ENCODE measurements at places on chromosomes 11 and 22.

DNA sequence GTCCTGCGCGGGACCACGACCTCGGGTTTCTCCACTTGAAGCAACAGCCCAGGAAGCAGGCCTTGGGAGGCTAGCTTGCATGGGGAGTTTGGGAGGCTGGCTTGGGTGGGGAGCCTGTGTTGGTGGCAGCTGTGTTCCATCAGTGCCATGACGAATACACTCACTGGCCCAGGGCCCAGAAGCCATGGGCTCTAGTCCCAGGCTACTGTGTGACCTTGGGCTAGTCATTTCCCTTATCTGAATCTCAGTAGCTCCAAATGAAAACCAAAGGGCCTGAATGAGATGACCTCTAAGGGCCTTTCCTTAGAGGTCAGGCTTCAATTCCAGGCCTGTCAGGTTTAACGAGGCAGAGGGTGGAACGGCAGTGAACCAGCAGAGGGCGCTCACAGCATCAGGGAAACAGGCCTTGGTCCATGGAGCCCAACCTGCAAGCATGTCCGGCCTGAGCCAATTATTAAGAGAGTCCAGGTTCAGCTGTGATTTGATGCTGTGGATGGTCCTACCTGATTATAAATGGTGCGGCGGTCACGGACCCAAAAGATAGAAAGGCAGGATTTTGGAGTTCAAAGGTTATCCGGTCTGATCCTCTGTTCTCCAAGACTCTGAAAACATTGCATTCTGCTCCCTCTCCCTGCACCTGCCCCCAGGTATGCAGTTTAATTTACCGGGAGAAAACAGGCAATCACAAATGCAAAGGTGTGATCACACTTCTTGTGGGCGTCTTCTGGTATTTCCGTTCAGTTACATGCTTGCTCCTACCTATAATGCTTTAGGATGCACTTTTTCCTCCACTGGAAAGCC, 15.9 kb downstream of the PTPN5 start:
- peak; percentile 71 for DNase-seq

DNA sequence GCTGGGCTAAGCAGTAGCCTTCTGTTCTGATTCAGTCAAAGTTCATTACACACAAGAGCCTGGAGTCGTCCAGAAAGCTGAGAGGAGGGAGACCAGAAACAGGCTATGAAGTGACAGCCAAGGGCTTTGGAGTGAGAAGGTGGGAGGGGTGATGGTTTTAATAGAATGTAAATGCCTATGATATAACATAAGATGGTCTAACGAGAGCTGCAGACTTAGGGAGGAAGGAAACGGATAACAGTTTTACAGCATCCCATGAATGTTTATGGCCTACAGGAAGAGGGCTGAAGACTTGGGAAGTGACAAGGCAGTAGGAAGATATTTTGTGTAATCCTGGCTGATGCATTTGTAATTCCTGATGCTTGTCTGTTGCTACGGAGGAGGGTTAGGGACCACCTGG, 62.0 kb downstream of the DHCR7 start:
- DNase-seq = no peak

DNA sequence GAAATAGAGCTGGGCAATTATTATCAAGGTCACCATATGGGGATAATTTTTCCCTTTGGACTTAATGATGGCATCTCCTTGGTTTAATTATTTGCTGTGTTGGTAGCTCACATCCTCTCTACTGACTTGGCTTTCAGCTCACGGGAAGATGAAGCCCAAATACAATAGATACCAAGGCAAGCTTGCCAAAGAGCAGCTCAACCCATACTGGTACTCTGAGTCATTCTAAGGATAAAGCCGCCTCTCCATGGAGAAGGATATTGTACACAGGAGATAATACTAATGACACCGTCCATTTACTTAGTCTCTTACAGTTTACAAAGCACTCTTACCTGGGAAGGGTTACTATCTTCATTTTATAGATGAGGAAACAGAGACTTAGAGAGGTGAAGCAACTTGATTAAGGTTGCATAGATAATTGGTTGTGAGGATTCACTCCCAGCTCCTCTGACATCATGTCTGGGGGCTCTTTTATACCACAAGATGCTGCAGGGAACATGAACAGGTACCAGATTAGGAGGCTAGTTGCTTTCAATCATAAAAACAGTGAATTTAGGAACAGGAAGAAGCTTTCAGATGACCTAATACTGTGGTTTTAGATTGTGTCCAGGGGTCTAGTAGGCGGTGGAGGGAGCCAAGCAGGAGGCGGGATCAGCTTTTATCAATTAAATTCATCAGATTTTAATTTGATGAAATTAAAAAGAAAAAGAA, 48.3 kb upstream of the PICALM start:
- no peak for DNase-seq

DNA sequence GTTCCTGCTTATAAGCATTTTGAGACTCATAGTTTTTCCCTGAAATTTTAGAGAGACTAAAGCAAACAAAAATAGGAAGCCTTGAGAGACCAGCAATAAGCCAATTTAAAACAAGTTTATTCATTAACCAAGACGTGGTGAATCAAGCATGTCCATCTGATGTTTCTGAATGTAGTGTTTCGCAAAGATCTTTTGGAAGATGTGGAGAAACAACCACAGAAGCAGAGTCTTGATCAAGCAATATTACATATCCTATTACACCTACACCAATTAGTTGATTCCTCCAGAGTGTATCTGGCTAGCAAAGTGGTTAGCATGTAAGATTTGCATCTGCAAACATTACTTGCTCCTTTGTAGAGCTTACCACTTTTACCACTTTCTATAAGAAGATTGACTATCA, at the start of gene OVCH2:
Gene OVCH2 (minus strand): TSS at position 101 of the 400 bp plus-strand sequence. CDS start 83 bp downstream, at position 18.
- no peak for DNase-seq

DNA sequence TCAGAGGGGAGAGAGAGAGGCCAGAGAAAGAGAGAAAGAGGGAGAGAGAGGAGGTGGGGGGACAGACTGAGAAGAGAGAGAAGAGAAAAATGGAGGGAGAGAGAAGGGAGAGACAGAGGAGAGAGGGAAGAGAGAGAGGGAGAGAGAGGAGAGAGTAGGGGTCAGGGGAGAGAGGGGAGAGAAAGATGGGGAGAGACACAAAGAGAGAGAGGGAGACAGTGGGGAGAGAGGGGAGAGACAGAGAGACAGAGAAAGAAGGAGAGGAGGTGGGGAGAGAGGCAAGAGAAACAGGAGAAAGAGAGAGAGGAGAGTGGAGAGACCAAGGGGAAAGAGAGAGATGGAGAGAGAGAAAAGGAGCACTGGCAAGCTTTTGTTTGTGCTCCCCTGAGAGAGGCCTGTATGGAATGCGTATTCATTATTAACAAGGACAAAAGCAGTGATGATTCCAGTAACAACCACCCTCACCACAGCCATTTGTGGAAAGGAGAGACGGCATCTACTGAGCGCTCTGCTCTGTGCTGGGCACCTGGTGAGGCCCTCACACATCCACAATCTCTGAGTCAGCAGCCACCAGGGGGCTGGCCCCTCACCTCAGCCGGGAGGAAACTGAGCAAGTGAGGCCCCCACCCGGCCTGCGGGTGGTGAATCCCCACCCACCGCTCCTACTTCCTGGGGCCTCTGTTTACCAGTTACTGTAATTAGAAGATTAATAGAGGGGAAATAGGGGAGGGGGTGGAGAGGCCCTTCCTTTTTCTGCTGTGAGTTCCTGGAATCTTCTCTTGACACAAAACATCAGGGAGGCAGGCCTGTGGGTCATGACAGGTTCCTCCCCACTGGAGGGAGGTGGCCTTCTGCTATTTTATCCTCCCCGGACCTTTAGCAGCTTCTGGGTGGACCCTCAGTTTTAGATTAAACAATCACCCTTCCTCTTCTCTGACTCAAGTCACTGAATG, 14.6 kb upstream of the MIAT start:
- DNase-seq = peak; percentile 73

- DNase-seq = no peak
Observed at GRCh38 chr11:111326824-111327223, 28.5 kb downstream of the POU2AF3 start.

DNA sequence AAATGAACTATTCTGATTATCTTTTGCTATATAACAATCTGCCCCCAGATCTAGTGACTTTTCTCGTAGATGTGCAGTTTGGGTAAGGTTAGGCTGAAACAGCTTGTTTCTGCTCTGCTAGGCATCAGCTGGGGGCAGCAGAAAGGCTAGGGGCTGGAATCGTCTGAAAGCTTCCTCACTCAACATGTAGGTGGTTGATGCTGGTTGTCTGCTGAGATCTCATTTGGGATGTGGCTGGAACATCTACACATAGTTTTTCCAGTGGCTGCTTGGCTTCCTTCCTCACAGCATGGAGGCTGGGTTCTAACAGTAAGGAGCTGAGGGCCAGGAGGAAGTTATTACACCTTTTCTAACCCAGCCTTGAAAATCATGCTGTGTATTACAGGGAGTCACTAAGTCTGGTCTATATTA, 30.2 kb downstream of the USP47 start:
- no peak for DNase-seq
